ENCODE measurements at places on chromosomes 12 and 14.

GRCh38 chr12:32876004-32876403 is 20.6 kb downstream of the PKP2 start:
- no peak for DNase-seq

DNA sequence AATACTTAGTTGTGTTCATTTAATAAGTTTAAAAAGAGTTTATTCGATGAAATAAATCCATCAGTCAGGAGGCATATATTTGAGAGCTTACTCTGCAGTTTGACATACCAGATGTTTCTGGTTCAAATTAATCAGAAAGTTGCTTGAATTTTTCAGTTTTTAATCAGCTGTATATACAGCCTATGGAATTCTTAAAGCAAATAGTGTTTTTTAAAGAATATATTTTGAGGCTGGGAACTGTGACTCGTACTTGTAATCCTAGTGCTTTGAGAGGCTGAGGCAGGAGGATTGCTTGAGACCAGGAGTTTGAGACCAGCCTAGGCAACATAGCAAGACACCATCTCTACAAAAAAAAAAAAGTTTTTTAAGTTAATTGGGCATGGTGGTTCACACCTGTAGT is 112.1 kb downstream of the MON2 start:
- no peak for DNase-seq

DNA sequence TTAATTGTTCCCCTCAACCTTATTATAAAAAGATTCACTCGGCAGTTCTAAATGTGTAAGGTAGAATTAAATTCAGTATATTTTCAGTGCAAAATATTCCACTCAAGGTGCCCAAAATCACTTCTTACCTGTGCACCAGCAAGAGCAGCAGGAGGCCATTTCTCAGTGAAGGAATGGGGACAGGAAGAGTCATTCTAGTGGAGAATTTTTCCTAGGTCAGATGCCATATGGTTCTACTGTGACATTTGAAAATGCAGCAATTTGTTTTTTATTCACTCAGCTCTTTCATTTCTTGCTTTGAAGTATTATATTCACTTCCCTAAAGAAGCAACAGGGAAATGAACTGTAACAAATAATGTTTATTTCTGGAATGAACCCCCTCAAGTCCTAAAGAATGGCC is 264.0 kb upstream of the SYT1 start:
- DNase-seq: no peak

GRCh38 chr12:1670358-1671268 is 20.3 kb upstream of the ADIPOR2 start:
- DNase-seq: no peak

- no peak for DNase-seq
These were observed 65.6 kb upstream of the FUT8 start for GRCh38 chr14:65346895-65347294.

DNA sequence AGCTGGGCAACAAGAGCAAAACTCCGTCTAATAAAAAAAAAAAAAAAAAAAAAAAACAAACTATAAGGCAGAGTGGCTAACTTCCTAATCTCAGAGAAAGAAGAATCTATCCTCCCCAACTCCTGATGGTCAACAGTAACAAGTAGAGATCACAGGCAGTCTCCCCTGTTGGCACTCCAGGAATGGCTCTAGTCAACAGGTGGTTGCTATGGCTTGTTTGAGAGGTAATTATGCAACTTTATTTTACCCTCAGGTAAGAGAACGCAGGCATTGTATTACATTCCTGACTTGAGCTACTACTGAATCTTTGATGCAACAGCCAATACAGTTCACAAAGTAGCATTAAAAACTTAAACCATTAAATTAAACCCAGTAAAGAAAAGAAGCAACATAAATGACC is 180.3 kb downstream of the DICER1 start:
- DNase-seq: no peak

DNA sequence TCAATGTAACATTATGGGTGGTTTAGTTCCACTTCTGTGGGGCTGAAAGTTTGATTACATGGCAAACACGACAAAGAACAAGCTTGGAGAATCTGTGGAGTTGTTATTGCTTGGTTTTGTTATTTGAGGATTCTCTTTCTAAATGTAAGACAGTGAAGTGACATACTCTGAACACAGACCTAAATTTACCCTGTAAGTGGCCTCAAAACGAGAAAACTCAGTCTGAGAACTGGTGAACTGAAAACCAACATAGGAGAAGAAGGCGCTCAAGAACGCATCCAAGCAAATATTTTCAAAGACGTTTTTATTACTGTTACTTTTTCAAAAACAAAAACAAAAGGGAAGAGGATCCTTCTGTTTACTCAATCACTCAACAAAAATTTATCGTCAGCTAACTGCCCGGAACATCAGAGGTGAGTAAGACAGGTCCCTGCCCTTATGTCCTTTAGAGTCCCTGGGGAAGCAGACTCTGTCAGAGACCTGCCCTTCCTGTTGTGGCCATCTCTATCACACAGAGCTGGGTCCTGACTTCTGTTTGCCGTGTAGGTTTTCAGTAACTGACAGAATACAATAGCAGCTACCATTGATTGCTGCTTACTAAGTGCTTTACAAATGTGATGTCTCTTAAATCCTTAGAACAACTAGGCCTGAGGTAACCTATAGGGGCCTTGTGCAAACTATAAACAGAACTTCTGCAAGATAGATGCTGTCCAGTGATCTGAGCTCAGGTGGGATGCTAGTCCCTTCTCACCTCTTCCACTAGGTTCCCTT is 79.3 kb upstream of the C12orf71 start:
- DNase-seq: no peak

DNA sequence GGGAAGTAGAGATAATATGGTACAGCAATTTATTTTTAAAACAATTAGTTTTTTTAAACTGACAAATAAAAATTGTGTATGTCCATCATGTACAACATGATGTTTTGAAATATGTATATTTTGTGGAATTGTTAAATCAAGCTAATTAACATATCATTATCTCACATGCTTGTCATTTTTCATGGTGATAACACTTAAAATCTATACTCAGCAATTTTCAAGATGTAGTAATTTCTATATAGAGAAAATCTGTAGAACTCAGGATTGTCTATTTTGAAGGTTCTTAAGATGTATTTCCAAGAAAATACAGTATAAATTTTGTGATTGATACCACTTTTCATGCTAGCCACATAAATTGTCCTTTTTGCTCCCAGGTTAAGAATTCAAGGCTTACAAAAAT is 247.1 kb downstream of the FBXL14 start:
- DNase-seq: no peak

DNA sequence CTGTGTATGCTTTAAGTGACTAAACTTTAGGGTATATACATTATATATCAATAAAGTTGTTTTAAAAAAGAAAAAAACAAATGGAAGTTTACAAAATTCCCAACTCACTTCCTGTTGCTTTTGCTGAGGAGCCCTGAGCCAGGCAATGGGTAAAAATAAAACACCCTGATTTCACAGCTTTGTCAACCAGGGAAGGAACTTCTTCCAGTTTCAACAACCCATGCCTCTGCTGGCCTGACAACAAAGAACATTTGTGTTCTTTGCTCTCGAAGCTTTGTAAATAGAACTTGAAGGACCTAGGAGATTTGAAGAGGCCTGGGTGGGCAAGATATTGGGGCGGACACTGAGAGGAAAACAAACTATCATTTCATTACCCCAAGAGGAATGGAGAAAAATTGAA is 141.2 kb upstream of the NOS1 start:
- no peak for DNase-seq

DNA sequence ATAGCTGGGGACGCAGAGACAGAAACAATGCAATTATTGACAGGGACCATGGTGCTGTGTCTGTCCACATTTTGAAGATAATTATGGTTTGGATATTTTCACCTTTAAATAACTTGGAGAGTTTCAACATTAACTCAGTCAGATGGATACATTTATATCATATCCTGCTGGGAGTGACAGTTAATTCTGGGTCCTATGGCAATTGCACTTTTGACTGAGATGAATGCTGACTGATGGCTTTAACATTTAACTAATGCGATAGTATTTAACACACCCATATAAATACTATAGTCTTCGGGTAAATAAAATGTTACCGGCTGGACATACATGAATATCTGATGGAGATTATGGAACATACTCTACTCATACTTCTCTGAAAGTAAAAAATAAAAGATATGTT is 118.3 kb downstream of the LRRK2 start:
- no peak for DNase-seq

DNA sequence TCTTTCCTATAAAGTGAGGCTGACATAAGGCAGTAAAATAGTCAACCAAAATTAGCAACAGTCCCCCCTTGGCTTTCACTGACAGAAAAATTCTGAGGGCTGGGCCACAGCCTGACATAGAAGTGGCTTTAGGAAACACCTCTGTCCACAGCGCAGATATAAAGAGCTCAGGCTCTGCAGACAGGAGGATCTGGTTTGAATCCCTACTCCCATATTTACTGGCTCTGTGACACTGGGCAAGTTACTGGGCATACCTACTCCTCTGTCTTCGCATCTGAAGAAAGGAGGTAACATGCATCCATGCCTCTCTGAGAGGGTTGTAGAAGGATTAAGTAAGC is 95.3 kb downstream of the STXBP6 start:
- no peak for DNase-seq

- DNase-seq: no peak
These were observed 123.5 kb downstream of the PTPRR start for GRCh38 chr12:70796989-70797388.

DNA sequence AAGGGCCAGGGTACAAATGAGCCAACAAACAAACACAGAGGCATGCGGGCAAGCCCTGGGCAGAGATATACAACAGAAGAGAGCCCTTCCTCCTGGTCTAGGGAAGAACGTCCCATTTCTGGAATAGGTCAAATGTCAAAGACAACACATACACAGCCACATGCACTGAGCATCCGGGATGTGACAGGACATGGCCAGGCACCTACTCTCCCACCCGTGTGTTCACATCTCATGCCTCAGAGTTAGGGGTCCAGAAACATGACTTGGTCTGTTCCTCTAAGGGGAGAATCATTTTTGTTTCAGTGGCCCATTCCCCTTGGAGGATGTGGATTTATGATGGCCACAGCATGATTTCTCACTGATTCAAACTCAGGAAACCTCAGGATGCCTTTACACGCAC is 801 bp upstream of the ASB2 start:
- DNase-seq: no peak

- no peak for DNase-seq
These were observed 36.6 kb downstream of the KRT80 start for GRCh38 chr12:52155048-52155868.

- no peak for DNase-seq
These were observed 4.1 kb downstream of the OTX2 start for GRCh38 chr14:56805992-56806727.

- no peak for DNase-seq
These were observed 40.3 kb downstream of the FAM222A start for GRCh38 chr12:109753959-109754358.

GRCh38 chr14:32602699-32603098 is 273.6 kb downstream of the AKAP6 start:
- no peak for DNase-seq

DNA sequence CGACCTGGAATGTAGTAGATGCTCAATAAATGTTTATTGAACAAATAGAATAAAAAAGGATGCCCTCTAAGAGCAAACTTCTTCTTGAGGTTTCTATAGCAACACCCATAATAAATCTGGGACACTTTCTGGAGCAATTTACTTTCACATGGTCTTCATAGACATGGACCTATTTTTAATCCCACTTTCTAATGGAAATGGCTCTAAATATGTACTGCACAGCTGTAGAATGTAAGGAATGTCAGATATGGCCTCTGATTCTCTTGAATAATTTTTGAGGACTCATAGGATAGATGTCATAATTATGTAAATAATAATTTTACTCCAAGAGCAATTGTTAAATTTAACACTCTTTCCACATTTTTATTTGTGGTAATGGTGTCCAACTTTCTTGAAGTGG is 133.5 kb upstream of the DAAM1 start:
- no peak for DNase-seq

DNA sequence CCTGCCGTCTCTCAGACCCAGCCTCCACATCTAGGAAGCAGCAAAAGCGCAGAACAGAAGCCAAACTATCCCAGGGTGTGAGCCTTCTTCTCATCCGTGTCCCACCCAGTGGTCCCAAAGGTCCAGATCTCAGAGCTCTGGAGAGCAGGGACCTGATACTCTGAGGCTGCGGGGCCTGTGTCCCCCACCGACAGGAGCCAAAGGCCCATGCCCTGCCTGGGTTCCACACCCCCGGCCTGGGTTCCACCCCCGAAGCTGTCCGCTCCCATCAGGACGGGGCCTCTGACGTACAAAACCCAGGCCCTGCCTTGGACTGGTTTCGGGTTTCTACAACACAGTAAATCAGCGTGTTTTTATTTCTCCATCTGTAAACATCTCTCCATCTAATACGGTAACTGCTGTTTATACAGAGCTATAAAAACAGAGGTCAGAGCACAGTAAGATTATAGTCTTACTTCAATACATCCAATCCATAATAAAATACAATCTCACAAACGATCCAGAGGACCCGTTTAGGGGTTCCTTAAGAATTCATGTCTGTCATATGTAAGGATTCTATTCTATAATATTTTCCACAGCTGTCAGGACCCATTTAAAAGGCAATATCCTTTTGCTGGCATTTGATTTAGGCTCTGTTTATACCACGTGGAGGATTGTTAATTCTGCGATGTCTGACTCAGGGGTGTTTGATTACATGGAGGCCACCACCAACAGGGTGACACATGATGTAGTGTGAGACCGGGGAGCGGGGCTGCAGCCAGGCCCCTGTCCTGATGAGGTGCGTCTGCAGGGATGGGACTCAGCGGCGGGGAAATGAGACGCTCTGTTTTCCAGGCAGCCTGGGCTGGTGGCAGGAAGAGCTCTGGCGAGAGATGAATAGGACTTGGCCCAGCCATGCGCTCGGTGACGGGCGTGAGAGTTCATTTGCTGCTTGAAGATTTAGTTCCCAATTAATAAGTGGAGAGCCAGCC is 110.3 kb downstream of the DICER1 start:
- no peak for DNase-seq

DNA sequence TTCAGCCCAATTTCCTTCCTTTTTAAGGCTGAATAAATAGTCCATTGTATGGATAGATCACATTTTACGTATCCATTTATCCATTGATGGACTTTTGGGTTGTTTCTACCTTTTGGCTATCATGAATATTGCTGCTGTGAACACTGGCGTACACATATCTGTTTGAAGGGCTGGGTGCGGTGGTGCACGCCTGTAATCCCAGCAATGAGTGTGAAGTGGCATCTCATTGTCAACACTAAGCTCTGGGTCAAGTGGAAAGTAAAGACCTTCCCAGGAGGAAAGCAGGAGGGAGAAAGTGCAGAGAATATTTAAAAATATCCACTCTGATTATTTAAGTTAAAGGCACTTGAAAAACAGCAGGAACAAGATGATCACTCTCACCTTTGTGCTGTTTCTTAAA is 11.7 kb upstream of the PLA2G1B start:
- DNase-seq: no peak

- no peak for DNase-seq
These were observed 1.1 kb downstream of the KLHL28 start for GRCh38 chr14:44960646-44961045.

- no peak for DNase-seq
These were observed 72.8 kb upstream of the ZDHHC17 start for GRCh38 chr12:76690921-76691700.

GRCh38 chr12:124229520-124229919 is 65.4 kb upstream of the RFLNA start:
- no peak for DNase-seq

Data from stimulated activated CD4-positive, alpha-beta T cell treated with anti-CD3 and anti-CD28 coated beads, Interleukin-1b, Interleukin-23, amount 100 ng/mL, for 4 hours (primary cell).